NCI-H1092 (cell line): ENCODE measurements at places on chromosomes 2 and 18.
A peak's percentile ranks its signal among the peaks of the same experiment; 100 is the strongest.

- no peak for DNase-seq
Observed at GRCh38 chr2:68741238-68741637, 6.6 kb downstream of the ARHGAP25 start.

DNA sequence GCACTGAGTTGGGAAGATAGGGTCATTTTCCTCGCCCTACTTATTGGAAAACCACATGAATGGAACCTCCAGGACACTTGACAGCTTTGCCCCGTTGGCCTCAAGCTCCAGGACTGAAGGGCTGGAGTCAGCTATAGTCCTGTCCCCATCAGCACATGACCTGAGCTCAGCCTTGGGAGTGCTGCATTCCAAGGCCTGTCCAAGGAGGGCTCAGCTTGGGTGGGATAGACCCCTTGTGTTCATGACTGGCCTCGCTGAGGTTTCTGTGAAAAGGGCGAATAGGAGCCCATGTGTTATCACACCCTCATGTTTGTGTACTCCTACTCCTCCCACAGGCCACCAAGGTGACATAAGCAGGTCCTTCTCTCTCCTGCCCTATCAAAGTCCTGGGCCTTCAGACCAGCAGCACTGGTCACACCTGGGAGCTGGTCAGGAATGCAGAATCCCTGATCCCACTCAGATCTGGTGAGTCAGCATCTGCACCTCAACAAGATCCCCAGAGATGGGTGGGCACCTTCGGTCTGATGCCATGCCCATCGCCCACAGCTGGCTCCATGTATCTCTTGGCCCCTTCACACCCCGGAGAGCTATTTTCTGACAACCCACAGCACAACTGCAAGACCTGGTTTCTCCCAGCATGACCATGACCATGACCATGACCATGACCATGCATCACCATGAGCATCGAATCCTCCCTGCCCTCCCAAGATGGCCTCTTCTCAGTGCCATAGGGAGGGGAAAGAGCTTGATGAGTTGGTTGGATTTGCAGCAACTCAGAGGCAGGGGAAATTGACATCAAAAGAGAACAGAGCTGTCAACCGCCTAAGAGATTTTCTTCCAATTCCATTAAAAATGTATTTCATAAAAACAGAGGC, 83.0 kb upstream of the RAB6C start:
- no peak for DNase-seq

GRCh38 chr2:64634345-64635267, 19.1 kb downstream of the SERTAD2 start:
- no peak for DNase-seq

DNA sequence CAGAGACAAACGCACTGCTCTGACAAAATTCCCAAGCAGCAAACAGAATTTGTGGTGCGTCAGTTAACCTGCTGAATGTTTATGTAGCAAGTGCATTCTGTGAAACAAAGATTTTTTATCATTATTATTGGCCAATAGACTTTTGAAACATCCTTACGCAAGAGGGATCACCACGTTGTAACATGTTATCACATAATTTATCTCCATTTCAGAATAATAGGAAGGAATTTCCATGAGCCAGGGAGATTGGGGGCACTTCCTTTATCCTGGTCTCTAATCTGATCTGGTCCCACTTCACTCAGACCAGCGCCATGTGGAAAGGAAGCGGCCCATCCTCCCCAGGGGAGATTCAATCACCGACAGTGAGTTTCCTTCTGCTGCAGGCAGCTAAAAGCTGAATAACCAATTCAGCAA, 166.1 kb downstream of the PID1 start:
- no peak for DNase-seq

DNA sequence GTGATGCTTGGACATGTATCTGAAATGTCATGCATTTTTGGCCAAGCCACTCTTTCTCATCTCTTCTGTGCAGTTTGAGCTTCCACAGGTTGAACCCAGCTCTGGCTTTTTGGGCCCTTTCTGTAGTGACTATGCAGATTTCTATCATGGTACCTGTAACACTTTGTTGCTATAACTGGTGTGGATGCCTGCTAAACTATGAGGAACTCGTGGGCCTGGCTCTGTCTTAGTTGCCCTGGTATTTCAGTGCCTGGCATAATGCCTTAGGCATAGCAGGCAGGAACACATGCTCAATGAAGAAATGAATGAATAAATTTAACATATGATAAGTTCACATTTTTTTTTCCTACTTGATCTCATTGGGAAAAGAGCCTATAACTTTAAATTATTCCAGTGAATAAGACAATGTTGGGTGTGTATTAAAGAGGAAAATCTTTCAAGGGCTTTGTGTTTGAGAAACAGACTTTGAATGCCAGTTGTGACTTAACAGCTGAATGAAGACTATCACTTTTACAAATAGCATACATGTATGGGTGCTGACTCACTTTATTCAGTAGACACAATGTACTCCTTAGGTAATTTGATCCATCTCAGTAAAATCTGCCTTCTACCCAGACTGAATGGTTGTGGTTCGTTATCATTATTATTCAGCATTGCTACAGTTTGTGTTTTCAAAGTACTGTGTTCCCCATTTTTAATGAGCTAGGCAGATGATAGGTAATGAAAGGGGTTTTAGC, 86.4 kb upstream of the MAP4K3 start:
- no peak for DNase-seq

DNA sequence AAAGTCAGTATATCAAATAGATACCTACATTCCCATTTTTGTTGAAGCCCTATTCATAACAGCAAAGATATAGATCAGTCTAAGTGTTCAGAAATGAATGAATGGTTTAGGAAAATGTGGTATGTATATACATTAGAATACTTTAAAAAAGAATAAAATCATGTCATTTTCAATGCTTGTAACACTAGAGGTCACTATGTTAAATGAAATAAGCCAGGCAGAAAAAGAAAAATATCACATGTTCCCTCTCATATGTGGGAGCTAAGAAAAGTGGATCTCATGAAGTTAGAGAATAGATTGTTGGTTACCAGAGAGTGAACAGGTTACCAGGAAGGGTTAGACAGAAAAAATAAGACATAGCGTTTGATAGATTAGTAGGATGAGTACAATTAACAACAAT, 1111.0 kb upstream of the SLC39A10 start:
- no peak for DNase-seq

DNA sequence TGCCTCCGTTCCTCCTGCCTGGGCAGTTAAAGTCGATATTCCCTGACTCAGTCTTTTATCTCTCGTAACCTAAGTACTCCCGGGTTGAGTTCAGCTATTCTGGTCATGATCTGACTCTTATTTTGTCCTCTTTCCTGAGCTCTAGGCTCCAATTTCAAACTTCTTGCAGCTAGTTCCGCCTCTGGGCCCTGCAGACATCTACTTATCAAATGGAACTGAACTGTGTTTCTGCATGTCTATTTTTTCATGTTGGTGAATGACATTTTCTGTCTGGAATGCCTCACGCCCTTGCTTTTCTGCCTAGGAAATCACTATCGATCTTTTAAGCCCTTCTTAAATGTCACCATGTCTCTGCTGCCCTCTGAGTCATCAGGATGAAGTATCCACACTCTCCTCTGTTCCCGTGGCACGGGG, 101.5 kb downstream of the VAPA start:
- DNase-seq = no peak

DNA sequence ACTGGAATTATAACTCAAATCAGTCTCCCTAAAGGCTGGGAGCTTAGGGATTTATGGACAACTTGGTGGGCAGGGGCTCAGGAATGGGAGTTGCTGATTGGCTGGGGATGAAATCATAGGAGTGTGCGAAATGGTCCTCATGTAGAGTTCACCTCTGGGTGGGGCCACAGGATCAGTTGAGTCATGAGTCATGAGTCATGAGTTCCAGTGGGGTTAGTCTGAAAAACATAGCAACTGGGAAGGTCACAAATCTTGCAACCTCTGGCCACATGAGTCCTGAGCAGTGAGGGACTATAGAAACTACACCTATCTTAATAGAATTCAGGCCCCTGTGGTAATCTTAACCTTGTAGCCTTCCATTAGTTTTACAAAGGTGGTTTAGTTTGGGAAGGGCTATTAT, 383.3 kb downstream of the RBM43 start:
- DNase-seq = no peak

DNA sequence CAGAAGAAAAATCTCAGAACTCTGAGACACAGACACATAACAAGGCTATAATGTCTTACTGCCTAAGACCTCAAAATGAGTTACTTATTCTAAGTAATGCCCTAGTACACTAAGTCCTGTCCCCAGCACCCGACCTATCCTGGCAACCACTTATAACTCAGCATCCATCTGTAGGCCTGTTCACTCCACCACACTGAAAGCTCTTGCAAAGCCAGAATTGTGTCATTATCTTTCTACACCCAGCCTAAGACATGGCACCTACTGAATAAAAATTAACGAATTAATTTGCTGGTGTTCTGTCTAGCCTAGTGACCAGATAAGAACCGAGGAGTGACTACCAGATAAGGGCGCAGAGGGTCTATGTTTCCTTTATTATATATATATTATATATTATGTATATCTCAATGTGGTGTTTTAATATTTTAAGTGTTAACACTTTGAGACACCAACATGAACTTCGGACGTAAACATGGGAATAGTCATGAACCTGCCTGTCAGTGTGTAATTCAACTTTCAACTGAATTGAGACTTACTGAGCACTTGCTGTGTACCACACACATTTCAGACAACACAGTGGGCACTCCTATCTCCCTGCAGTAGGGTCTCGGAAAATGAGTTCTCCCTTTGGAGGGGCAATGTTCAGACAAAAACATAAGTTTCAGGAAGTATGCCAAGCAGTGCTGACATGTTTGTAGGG, 27.7 kb downstream of the TMEM131 start:
- no peak for DNase-seq

DNA sequence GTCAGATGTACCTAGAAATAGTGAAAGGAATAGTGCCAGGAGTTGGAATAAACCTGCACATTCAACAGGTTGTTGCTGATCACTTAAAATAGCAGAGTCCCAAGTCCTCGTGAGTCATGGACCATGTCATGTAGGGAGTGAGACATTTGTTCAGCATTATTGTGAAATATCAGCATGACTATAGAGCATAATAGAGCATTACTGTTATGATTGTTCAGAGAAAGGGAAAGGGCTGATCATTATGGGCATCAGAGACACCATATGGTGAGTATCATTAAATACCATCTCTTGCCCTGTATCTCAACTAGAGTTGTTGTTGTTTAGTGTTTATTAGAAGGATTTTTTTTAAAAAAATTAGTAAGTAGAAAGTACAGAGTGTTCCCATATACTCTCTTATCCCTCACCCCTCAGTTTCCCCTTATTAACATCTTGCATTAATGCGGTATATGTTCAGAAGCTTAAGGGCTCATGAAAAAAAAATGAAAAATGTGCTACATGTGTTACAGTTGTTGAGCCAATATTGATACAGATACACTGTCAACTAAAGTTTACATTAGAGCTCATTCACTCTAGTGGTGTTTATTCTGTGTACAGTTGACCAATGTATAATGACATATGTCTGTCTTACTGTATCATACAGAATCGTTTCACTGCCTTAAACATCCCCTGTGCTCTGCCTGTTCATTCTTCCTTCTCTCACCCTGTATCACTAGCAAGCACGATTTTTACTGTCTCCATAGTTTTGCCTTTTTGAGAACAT, 5.7 kb downstream of the ELAC1 start:
- no peak for DNase-seq

DNA sequence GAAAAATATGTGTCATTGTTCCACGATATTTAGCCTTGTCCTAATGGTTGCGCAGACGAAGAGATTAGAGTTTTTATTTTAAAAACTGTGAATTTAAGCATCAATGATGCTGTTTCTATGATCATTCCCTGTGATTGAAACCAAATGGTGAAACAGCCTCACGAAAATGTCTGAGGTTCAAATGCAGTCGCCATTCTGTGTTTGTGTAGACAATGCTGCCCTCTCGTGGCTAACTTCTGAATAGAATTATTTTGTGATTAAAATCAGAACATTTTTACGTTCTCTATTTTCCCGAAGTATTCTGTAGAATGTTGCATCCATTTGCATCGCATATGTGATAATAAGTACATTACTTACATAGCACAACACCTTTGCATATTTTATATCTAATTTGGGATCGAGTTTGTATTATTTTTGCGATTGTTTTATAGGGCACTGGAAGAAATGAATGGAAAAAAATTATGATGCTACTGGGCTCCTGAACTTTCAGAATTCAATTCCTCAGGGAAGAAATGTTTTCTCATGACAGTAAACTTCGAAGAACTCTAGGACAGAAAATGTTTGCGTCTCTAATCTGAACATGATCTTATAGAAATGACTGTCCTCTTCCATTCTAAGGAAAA, 54.8 kb upstream of the CREB1 start:
- no peak for DNase-seq

DNA sequence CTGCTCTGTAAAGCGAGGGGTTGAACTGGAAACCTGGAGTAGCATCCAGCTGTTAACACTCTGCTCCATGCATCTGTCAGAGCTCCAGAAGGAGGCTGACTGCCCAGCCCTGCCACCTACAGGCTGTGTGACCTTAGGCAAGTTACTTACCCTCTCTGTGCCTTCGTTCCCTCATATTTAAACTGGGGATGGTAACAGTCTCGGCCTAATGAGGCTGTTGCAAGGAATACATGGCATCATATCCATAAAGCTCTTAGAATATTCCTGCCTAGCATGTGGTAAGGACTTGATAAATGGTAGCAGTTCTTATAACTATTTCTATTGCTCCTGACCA, 80.6 kb downstream of the LRRFIP1 start:
- DNase-seq = no peak

DNA sequence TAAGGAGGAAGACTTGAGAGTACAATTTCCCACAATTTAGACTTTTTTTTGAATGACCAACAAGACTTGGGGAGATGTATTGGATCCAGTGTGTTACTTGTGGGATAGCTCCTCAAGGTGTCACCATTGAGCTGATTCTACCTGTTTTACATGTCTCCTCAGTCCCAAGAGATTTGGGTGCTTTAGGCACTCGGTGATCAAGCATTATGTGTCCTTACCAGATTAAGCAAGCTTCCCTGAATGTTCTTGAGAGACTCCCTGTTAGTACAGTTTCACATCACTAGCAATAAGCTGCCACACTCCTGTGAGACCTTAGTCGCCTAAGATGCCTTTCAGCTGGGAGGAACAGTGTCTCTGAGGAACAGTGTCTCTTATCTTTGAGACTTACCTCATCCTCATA, 384.3 kb upstream of the SYT4 start:
- DNase-seq = peak; percentile 24

- no peak for DNase-seq
Observed at GRCh38 chr2:33316328-33316727, 160.1 kb upstream of the RASGRP3 start.

DNA sequence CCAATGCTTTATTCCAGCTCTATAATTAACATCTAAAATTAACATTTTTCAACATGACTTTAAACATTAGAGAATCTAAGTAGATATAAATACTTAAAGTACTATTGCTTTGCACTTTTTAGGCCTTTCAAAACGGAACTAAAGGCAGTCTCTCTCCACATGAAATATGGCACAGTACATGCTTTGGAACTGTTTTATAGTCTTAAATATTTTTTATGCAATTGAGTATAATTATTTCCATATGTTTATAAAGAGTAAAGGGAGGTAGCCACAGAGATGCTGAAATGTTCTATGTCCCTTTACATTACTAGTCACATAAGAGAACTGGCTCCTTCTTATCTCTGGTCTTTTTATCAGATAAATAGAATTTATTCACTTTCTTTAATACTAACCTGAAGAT, 674.0 kb downstream of the PLCL1 start:
- no peak for DNase-seq

- no peak for DNase-seq
Observed at GRCh38 chr2:121485039-121485438, 45.6 kb upstream of the RNU4ATAC start.

GRCh38 chr2:129400826-129401225, 578.6 kb upstream of the RAB6C start:
- DNase-seq = no peak

- no peak for DNase-seq
Observed at GRCh38 chr2:196957881-196958525, 31.5 kb upstream of the PGAP1 start.

GRCh38 chr18:12068950-12069320, 24.7 kb upstream of the ANKRD62 start:
- DNase-seq = no peak
